Suprapubic skin (tissue), 4 donors: ENCODE measurements at places on chromosomes 7 and 10.

- DNase-seq: no peak
Measured at GRCh38 chr10:116687633-116688032, 54.7 kb downstream of the HSPA12A start.

- DNase-seq: no peak
Measured at GRCh38 chr7:95250571-95250970, 73.8 kb downstream of the PON1 start.

GRCh38 chr7:152588350-152588749 lies 87.6 kb downstream of the XRCC2 start:
- no peak for DNase-seq

DNA sequence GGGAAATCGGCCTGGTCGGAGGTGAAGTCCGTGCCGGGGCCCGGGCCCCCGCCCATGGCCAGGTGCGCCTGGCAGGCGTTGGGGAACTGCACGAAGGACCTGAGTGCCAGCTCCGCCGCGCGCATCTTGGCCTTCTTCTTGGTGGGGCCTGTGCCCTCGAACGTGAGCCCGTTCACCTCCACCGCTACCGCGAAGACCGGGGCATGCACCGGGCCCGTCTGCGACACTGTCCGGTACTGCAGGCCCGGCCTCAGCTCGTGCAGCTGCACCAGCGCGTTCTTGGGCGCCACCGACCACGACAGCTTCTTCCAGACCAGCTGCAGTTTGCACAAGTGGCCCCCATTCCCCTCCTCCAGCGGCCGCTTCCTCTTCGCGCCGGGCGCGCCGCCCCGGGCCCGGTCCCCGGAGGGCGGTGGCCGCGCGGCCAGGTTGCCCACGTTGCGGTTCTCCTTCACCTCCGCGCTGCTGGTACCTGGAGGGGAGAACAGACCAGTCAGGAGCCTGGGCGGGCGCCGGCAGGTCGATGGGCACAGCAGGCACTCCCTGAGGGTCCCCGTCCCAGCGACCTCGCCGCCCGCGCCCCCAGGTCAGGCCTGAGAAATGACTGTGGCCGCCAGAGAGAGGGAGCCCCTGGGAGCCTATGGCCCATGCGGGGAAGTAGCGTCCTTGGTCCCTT lies 307.4 kb downstream of the WDR37 start:
- peak; percentile 65 for DNase-seq

DNA sequence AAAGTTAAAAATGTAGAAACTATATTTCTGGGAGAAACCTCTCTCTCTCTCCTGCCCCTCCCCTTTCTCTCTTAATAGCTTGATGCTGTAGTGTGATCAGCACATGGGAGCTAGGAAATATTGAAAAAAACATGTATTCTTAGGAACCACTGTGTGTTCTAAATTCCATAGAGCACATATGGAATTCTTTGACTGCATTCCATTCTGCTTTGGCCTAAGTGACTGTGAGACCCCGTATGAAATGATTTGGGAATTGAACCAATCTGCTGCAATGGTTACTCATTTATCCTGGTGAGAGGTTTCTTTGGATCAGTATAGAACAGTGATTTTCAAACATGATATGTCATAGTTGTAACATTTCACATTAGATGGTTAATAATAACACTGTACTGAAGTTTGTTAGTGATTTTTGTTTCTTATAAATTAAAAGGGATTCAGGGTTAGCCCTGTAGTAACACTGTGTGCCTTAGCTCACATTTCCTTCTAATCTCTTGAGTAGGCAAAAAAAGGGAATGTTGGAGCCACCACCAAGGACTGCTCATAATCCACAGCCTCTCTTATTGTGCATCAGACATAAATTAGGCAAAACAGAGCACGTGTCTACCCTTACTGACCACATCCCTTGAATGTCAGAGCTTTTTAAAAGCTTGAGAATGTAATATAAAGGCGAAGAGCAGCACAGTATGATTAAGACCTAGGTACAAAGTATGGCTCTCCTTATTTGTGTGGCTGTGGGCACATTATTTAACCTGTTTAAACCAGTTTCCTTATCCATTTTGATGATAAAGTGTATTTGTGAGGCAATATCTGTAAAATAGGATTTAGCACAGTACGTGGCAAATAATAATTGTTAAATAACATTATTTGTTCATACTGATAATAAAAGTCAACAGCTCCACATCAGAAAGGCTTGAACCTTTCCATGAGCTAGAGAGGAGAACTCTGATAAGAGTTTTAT lies 69.1 kb downstream of the FAM185A start:
- DNase-seq: no peak
